Thoracic aorta (tissue), 2 donors: ENCODE measurements at places on chromosomes 6 and 20.

GRCh38 chr20:57270204-57270984, 4.0 kb upstream of the BMP7 start:
- DNase-seq: no peak

DNA sequence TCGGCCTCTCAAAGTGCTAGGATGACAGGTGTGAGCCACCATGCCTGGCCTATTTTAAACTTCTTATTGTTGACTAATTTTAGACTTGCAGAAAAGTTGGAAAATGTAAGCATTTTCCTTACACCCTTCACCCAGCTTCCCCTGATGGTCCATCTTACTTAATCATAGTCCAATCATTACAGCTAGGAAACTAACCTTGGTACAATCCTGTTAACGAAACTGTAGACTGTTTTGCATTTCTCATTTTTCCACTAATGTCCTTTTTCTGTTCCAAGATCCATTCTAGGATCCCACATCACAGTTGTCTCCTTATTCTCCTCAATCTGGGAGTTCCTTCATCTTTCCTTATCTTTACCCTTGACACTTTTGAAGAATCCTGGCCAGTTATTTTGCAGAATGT, 659 bp upstream of the GFRA4 start:
- no peak for DNase-seq

DNA sequence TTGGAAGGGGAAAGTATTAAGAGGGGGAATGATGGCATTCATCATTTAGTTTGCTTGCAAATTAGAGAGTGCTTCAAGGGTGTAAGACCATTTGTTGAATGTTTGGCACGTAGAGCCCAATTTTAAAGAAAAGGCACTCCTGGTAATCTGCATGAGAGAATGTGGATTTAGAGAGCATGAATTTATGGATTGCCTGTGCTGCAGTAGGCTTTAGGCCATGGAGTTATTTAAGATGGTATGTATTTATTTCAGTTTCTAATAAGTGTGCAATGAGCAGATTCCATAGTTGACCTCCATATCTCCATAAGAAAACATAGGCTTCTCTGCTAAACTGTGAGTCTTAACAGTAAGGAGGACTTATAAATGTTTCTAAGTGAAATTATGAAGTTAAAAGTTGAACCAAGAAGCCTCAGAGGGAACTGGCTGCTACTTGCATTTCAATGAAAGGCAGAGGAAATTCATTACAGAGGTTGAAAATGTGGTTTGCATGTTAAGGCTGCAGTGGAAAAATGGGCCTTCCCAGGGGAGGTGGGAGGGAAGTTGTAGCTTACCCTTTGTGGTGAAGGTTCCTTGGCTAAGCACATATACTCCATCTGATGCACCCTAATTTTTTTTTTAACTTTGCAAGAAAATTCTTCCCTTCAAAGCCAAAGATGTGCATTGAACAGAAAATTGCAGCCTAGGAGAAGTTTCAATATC, 134.2 kb downstream of the CARMIL1 start:
- no peak for DNase-seq

GRCh38 chr6:121064345-121064744, 269.9 kb downstream of the TBC1D32 start:
- no peak for DNase-seq

DNA sequence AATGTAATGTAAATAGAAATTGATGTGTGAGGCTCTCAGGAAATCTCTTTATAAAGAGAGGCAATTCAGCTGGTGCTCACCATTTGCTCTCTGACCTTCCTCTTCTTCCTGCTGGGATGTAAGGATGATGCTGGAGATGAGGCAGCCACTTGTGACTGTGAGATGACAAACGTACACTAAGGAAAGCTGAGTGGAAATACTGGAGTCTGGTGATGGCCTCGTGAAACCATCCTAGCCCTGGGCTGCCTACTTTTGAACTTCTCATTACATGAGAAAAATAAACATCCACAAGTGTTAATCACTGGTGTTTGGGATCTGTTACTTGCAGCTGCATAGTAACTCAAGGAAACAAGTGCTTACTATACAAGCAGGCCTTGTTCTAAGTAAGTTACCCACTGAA, 114.9 kb upstream of the NHSL1 start:
- no peak for DNase-seq

- no peak for DNase-seq
These were observed 761.1 kb upstream of the MMS22L start for GRCh38 chr6:98044151-98044561.

DNA sequence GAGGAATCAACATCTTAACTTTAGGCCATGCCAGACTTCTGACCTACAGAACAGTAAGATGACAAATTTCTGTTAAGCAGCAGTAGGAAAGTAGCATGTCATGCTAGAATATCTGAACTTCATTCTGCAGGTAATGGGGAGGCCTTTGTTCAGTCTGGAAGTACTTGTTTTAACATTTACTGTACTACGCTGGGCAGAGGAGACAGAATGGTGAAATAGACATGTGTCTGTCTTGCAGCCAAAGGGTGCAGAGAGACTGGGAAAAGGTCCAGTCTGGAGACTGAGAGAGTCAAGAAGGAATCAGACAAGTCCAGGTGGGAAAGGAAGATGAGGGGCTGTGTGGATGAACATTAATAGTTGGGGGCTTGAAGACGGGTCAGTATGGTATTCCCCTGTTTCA, 17.5 kb upstream of the ZBTB2 start:
- no peak for DNase-seq

DNA sequence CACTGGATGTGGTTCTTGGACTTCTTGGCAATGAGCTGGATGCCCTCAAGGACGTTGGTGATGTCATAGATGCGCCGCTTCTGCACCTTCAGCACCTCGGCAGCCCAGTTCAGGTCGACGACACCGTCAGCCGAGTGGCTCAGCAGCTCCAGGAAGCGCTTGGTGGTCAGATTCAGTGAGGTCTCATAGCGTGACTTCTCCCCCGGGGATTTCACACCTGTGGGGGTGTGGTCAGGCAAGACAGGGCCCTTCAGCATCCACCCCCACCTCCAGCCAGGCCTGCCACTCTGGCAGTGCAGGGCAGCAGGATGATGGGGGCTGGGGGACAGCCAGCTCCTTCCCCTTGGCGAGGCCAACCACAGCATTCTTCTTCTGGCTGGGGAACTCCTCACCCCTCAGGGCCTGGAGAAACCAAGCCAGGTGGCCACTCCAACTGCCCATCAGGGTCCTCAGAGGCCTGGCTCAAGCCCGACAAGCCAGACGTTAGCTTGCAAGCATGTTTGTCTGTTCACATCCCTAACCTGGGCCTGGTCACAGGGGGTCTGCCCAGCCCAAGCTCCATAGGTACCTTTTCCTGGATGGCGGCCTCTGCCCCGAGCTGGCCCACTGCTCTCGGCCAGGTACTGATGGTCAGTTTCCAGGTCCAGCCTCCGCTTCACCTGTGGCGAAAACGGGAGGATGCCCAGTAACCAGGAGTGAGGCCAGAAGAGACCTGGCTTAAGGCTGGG, 5.7 kb upstream of the NECAB3 start:
- DNase-seq: no peak

GRCh38 chr6:9896806-9897205, 518.1 kb downstream of the TFAP2A start:
- no peak for DNase-seq

GRCh38 chr6:32462609-32463008, 22.9 kb downstream of the HLA-DRA start:
- no peak for DNase-seq

GRCh38 chr6:112268654-112269053, 14.3 kb upstream of the LAMA4 start:
- no peak for DNase-seq

GRCh38 chr6:74439123-74439811, 743.3 kb downstream of the CD109 start:
- DNase-seq: no peak

DNA sequence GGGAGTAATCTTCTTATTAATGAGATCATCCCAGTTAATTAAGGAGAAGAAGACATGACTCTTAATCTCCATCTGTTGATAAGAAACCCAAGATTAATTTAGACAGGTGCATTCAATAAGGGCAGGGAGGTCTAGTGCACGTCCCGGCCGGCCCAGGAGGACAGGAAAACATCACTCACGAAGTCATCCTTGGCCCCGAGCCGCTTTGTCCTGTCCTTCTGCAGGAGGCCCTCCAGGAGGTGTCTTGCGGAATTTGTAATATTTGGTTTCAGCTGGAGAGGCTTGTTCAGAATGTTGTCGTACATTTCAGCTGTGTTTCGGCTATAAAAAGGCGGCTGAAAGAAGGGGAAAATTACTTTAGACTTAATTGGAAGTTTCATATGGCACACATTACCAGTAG, 118.4 kb upstream of the SLC2A12 start:
- DNase-seq: no peak
